ENCODE measurements at places on chromosomes 13 and 19. TPM values are rescaled to one million over a fixed set of nuclear protein-coding genes. Genes with fewer than 3 reads are reported as not detected.

PCDH20 gene
- 4.3 TPM for total RNA-seq

DNAJC15 gene
- 14.0 TPM for total RNA-seq

S1PR5 gene
- not detected for total RNA-seq

BORA gene
- 5.6 TPM for total RNA-seq

FBXO46 gene
- total RNA-seq: 9.7 TPM

F10 gene
- 7.6 TPM for total RNA-seq

CFAP97D2 gene
- total RNA-seq: not detected

ADGRE3 gene
- not detected for total RNA-seq

ZNF575 gene
- total RNA-seq: not detected

PROZ gene
- not detected for total RNA-seq

WDR62 gene
- total RNA-seq: 0.28 TPM

DNA sequence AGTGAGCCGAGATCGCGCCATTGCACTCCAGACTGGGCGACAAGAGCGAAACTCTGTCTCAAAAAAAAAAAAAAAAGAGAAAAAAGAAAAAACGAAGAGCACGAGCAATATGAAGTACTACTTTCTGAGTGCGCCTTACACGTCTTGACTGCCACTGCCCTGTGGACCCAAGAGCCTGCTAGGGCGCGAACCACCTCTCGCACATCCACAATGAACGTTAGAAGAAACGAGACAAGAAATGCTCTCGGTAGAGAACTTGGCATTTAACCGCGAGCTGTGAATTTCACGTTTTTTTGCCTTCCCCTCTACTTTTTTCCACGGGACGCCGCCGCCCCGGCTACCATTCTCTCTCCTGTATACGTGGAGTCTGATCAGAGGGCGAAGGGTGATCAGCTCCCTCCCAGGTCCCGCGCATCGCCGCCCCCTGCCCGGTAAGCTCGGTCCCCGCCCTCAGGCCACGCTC, 454 bp downstream of the TIMM44 start:
- no peak for DNase-seq

- no peak for DNase-seq
Measured at GRCh38 chr13:40113643-40114304, 458.3 kb downstream of the COG6 start.

- no peak for DNase-seq
Measured at GRCh38 chr13:23718996-23719395, 148.8 kb downstream of the TNFRSF19 start.

DNA sequence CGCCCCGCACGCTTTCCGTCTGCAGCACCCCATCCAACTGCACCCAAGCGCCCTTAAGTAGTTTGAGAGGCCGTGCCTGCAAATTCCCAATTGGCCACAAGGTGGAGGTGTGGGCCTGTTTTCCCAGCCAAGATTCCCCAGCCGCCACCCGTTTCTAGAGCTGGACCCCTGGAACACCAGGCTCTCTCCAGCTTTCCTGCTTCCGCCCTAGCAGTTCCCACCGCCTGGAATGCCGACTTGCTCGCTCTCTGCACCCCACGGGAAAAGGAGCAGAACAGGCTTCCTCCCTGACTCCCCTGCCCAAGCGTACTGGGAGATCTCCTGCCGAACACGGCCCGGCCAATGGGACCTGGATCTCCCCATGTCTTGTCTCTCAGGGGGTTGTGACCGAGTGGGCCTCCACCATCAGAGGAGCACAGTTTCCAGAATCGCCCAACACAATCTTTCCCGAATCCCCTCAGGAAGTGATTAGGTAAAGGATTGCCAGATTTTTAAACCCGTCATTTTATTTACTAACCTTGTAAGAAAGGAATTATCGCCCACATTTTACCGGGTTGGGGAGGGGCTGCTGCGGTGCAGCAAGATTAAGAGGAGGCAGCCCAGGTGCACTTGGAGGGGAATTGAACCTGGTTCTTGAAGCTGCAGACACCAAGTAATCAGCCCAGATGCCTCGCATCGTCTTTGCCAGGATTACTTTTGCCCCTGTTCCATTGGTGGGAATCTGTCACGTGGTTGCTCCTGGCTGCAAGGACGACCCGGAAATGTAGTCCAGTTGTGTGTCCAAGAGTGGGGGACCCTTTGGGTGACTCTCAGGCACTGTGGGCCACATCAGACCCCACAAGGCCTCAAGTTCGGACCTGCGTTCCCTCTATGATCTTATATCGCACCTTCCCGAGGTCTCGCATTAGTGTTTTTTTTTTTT, 3.5 kb upstream of the NAPSA start:
- DNase-seq: peak; percentile 93

GRCh38 chr13:107865318-107865575, 350.1 kb downstream of the LIG4 start:
- no peak for DNase-seq

DNA sequence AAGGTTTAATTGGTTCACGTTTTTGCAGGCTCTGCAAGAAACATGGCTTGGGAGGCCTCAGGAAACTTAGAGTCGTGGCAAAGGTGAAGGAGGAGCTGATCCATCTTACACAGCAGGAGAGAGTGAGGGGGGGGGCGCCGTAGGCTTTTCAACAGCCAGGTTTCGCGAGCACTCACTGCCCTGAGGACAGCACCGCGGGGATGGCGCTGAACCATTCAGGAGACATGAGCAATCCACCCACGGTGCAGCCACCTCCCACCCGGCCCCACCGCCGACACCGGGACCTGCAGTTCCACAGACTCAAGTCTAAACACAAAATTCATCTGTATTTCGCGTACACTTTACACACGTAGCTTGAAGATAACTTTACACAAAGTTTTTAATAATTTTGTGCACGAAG, 73.6 kb downstream of the KDM4B start:
- no peak for DNase-seq

- no peak for DNase-seq
Measured at GRCh38 chr19:30344446-30345425, 27.4 kb upstream of the ZNF536 start.

DNA sequence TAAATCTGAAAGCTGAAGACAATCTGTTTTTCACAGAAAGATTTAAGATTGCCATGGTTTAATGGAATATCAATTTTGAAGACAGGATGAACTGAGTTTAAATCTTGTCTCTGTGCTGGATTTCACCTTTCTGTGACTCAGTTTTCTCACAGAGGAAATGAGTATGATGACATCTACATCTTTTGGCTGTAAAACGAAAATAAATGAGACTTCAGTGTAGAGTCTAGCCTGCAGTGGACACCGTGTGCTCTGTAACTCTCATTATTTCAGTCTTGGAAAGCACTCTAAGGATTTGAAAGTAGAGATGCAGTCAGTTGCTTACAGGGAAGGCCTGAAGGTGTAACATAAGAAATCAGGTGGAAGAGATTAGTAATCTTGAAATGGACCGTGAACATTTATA, 150.4 kb downstream of the NALCN start:
- DNase-seq: no peak

GRCh38 chr13:42762917-42763316, 18.5 kb upstream of the FAM216B start:
- no peak for DNase-seq

GRCh38 chr19:33551676-33552075, 30.1 kb upstream of the PEPD start:
- peak; percentile 40 for DNase-seq

- DNase-seq: no peak
Measured at GRCh38 chr13:46685006-46685730, 111.8 kb downstream of the ESD start.

DNA sequence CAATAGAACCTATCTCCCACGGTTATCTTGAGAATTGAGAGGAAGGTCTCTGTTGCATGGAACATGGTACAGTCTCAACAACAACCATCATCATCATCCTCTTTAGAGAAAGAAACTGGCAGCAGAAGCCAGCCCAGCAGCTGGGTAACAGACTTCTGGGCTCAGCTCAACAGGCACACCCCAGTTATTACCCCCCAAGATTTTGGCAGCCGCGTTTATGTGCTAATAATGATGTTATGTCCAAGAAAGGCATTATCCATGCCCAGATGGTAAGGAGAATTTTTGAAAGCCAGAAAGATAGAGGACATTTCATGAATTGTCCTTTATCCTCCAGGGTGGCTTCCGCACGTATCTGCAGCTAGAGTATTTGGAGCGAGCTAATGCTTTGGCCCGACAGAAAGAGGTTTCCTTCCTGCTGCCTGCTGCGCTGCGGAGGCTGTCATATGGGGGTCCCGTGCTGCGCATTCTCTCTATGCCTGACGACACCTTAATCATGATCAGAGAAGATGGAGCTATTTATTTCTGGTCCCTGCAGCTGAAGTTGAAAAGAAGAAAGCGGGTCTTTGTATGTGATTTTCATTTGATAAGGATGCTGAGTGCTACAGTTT, 89.9 kb downstream of the TEX26 start:
- DNase-seq: no peak

DNA sequence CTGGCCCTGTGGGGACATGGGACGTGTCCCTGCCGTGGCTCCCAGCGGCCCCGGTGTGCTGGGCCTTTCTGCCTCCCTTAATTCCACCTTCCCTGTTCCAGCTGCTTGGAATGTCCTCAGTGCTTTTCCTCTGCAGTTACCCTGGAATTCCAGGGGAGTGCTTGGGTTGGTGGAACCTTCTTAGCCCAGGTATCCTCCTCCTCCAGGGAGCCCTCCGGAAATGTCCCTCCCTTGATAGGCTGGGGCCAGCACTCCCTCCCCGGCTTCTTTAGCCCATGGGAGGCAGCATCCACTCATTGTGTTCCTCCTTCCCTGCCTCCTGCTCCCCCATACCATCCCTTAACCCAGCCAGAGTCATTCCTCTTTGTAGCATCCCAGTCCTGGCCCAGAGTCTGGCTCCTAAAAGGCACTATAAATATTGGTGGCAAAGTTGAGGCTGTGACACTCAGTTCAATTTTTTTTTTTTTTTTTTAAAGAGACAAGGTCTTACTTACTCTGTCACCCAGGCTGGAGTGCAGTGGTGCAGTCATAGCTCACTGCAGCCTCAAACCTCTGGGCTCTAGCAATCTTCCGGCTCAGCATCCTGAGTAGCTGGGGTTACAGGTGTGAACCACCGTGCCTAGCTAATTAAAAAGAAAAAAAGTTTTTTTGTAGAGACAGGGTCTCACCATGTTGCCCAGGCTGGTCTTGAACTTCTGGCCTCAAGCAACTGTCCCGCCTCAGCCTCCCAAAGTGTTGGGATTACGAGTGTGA, 13.7 kb upstream of the SLC7A10 start:
- no peak for DNase-seq

DNA sequence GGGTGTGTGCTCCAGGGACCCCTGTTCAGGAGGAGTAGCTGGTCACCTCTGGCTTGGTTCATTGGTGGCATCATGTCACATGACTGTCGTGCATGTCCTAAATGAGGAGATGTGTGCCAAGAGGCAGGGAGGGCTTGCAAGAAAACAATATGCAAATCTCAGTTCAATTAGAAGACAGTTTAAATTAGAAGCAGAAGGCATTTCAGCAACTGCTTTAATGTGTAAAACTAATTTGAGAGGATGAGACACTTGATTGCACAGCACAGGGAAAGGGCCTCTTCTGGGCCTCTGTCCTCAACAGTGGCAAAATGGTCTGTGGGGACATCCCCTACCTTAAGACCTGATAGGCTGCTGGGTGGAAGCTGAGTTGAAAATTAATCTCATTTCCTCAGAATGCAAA, 54.6 kb downstream of the SPATA13 start:
- no peak for DNase-seq

- DNase-seq: no peak
Measured at GRCh38 chr19:20315543-20315942, 148.5 kb downstream of the ZNF486 start.

GRCh38 chr13:71702253-71702652, 164.8 kb downstream of the DACH1 start:
- no peak for DNase-seq

DNA sequence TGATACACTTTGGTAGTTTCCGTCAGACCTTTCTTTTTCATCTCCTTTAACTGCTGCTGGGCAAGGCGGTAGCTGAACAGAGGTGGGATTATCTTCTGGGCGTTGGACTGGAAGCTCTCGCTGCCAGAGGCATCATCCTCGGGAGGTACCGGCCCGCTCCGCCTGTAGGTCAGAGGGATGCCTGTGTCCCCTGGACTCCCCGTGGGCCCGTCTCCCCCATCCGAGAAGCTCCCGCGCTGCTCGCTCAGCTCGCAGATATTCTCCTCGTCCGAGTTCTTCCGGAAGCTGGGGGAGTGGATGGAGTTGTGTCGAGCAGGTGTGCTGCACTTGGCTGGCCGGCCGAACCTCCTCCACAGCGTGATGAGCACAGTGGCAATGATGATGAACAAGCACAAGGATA, 27.7 kb downstream of the THSD1 start:
- DNase-seq: no peak

- DNase-seq: no peak
Measured at GRCh38 chr13:38850868-38851626, 139.6 kb downstream of the STOML3 start.

- no peak for DNase-seq
Measured at GRCh38 chr19:34692549-34692948, 15.1 kb downstream of the ZNF302 start.

GRCh38 chr13:109790942-109791605, 4.7 kb upstream of the IRS2 start:
- DNase-seq: no peak

GRCh38 chr19:51467864-51468544, 9.8 kb upstream of the SIGLEC8 start:
- peak; percentile 27 for DNase-seq

DNA sequence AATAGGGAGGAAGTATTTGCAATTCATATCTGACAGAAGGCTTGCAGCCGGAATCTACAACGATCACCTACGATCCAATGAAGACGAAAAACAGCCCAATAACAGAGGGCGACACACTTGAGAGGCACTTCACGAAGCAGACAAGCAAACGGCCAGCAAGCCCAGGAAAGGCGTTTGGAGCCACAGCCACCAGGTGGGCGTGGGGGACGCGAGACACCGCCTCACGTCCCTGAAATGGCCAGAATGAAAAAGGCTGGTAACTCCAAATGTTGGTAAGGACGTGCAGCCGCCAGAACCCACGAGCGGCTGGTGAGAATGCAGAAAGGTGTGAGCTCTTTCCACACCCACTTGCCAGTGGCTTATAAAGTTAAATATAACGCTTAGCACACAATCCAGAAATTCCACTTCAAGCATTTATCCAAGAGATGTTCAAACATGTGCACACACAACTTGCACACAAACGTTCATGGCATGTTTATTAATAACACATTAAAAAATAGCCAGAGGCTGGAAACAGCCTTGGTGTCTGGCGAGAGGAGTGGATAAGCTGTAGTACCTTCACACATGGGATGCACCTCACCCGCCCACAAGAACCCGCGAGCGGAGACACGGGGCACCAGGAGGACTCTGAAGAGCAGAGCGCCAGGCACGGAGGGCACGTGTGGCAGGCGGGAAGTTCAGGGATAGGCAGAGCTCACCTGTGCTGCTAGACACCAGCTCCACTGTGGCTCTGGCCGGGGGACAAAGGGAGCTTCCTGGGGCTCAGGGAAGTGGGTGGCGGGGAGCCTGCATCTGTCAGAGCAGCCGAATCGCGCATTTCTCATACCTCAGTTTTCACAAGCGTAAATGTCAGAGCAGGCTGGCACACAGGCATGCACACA, 89.3 kb downstream of the SPACA7 start:
- no peak for DNase-seq

Data from sigmoid colon (tissue), 7 donors.